ENCODE measurements at places on chromosomes 11 and 22. TPM values are rescaled to one million over a fixed set of nuclear protein-coding genes. Genes with fewer than 3 reads are reported as not detected.

- DNase-seq: no peak
Observed at GRCh38 chr11:9899676-9900075, 235.8 kb downstream of the SWAP70 start.

DNA sequence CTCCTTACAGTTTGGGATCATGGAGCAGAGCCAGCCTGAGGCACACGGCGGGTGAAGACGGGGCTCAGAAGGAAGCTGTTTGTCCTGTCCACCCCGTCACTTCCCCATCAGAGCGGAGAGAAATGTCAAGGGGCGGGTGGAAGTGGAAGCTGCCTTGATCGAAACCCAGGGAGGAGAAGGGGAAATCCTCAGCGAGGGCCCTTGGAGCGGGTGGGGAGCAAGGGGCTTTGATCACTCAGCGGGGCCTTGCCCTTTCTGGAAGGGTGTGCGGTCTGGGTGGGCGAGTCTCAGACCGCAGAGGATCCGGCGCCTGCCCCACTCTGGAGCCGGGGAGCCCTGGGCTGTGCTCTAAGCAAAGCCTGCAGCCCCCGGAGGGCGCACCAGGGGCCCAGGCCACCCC, 320.4 kb downstream of the NTM start:
- no peak for DNase-seq

- no peak for DNase-seq
Observed at GRCh38 chr11:87020764-87021365, 16.9 kb upstream of the TMEM135 start.

GRCh38 chr11:82733444-82734119, at the start of gene FAM181B:
TSS of gene FAM181B (minus strand) at chr11:82733864. CDS start at chr11:82733729, 135 bp downstream.
- DNase-seq: no peak

DNA sequence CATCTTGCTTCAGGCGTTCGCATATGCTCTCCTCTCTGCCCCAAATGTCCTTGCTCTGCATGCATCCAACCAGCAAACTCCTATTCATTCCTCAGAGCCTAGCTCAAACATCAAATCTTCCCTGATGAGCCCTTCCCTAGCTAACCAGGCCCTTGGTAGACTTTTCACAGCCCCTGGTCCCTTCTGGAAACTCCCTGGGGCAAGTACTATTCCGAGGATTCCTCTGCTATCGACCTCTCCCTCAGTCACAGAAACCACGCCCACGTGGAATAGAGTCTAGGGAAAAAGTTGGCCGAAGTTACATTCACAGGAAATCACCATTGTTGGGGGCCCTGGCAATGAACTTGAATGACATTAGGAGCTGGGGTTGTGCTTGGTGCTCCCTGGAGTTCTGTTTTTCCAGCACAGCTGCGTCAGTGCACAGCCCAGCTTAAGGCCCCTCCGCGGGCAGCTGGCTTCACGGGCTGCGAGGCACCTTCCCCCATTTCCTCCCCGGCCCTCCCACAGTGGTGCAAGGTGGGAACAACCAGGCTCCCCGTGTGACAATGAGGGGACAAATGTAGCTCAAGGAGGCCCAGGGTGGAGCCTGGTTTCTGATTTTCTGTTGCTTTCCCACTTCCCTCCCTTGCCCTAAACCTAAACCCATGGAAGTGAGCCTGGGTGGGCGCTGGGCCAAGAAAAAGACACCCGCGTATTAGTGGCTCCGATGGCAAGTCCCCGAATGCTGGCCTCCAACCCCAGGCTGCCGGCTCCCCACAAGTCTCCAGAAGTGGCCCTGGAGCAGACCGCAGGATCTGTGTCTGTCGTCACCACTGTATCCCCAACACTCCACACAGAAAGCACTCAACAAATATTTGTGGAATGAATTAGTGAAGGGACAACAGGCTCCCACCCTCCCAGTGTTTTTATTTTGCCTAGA, 4.3 kb upstream of the ATP5MGL start:
- DNase-seq: no peak

DNA sequence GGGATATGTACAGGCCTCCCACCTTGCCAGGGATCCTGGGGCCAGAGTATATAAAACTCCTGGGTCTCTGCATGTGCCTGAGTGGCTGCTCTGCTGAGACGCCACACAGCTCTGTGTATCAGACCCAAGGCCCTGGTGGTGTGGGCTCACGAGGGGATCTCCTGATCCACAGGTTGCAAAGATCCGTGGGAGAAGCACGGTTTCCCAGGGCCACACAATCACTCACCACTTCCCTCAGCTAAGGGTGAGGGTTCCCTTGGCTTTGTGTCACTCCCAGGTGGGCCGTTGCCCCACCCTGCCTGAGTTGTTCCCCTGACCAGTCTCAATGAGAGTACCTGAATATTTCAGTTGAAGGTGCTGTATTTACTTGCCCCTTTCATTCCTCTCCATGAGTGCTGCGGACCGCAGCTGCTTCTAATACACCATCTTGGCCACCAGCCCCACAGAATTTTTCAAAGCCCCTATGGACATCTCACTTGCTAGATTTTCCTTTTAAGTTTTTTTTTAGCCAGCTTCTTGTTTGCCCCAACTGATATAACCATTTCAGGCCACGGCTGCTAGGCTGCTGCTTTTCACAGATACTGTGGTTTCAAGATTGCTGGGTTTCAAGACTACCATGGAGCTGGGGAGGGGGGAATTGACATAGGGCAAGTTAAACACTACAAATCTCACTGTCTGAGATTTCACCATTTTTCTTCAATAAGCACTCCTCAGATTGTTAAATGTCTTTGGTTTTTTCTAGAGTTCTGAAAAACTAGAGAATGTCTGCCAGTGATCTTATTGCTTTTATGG, 13.7 kb upstream of the DEPDC7 start:
- no peak for DNase-seq

DNA sequence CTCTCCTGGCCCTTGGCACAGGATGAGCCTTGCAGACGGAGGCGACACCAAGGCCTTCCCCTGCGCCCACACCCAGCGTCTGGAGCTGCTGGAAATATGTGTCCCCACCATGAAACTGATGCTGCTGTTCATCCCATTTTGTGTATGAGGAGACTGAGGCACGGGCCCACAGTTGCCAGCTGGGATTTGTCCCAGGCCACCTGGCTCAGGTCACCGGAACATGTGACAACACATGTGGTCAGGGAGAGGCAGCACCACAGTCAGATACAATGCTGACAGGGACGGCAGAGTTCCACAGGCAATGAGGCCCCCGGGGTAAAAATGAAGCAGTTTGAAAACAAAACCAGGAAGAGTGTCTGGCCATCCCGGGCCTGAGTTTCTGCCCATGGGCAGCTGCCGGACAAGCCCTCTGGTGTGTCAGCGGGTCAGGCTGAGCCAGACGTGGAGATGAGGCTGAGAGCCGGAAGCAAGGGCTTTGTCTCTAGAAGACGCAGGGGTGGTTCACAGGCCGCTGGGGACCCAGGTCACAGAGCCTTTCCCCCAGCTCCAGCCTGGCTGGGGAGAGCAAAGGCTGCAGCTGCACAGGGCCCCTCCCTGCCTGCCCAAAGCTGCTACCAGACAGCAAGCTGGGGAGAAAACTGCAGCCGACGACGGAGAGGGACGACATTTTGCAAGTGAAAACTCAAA, 80.7 kb downstream of the CDKN1C start:
- DNase-seq: no peak

DNA sequence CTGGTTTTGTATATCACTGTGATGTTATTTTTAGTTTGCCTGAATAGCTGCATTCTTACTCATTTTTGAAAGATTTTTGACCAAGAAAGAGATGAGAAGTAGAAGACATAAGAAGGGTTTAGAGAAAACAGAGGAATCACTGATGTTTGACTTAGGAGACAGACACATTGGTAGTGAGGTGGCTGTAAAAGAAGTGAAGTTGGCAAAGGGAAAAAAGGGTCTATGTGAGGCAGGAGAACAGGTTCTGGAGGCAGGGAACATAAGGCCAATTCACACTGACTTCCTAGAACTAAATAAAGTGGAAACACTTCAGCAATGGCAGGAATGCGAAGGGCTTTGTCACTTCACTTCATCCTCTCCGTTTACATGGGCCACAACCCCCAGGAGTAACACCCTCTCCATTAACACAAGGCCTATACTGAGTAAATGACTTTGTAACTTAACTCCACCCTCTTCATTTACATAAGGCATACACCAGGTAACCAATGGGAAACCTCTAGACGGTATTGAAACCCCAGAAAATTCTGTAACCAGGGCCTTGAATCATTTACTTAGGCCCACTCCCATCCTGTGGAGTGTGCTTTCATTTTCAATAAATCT, 36.5 kb downstream of the CTSC start:
- no peak for DNase-seq

- no peak for DNase-seq
Observed at GRCh38 chr11:60959431-60959830, 7.5 kb upstream of the SLC15A3 start.

- DNase-seq: no peak
Observed at GRCh38 chr11:76856106-76856505, 4.6 kb upstream of the ACER3 start.

GRCh38 chr22:50525104-50525857, at the start of gene SCO2:
TSS of gene SCO2 (minus strand) at chr22:50525598. CDS start at chr22:50524411, 1,187 bp downstream.
- peak; percentile 94 for DNase-seq

DNA sequence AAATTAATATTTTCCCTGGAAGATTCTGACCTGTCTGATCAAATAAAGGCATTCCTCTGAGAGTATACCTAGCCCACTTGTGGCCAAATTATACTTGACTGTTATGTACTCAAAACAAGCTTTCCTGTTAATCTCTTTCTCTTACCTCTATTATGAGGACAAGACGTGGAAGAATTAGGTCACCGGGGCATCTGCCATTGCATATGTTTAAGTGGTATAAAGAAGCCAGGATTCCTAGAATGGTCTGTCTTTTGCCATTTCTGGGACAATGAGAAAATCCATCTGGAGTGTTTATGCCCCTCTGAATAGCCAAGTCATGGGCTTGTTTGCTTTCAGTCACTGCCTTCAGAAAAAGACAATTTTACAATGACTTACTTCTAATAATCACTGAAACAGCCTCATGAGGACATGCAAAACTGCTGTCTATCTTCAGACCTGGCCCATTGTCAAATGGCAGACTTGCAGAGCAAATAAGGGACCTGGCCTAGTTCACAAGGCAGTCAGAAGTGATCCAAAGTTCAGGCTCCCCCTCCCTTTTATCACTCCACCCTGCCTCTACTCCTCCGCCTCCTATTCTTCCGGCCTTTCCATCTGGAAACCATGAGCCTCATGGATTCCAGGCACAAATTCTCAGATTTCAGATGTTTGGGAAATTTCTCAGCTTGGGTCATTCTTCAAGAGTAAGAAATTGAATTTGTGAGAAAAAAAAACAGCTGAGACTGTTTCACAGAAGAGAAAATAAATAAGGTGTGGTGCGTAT, 128.1 kb upstream of the LDLRAD3 start:
- DNase-seq: no peak

- DNase-seq: no peak
Observed at GRCh38 chr11:78425399-78426070, 7.9 kb upstream of the GAB2 start.

- no peak for DNase-seq
Observed at GRCh38 chr22:17999851-18000250, 24.5 kb downstream of the MICAL3 start.

GRCh38 chr11:127628458-127628785, 627.9 kb upstream of the KIRREL3 start:
- no peak for DNase-seq

MTFP1 gene
- polyA plus RNA-seq: 4.1 TPM

IL17RA gene
- polyA plus RNA-seq: 22.3 TPM

EMSY gene
- polyA plus RNA-seq: 18.6 TPM

UBQLNL gene
- polyA plus RNA-seq: 0.42 TPM

ZNF195 gene
- polyA plus RNA-seq: 14.5 TPM

ZBED4 gene
- 7.5 TPM for polyA plus RNA-seq

CCDC73 gene
- polyA plus RNA-seq: not detected

Data from AG04450 (cell line).